Cerebellar nuclear complex (tissue), 1 donor: ENCODE measurements at places on chromosomes 12 and 14.

GRCh38 chr12:17954788-17955187 lies 135.2 kb downstream of the RERGL start:
- no peak for DNase-seq

GRCh38 chr12:49674318-49674981 lies 32.8 kb downstream of the FMNL3 start:
- DNase-seq, result no peak

DNA sequence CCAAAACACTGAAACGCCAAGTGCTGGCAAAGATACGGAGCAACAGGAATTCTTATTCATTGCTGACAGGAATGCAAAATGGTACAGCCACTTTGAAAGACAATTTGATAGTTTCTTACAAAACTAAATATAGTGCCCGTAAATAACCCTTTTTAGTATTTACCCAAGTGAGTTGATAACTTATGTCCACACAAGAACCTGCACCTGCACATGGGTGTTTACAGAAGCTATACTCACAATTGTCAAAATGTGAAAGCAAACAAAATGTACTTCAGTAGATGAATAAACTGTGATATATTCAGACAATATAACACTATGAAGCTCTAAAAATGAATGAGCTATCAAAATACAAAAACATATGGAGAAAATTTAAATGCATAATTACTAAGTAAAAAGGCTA lies 86.6 kb downstream of the ATXN7L3B start:
- no peak for DNase-seq

GRCh38 chr12:5870183-5870582 lies 74.9 kb downstream of the ANO2 start:
- no peak for DNase-seq
